Muscle of leg (tissue), 16 donors: ENCODE measurements at places on chromosomes 11 and 22.

DNA sequence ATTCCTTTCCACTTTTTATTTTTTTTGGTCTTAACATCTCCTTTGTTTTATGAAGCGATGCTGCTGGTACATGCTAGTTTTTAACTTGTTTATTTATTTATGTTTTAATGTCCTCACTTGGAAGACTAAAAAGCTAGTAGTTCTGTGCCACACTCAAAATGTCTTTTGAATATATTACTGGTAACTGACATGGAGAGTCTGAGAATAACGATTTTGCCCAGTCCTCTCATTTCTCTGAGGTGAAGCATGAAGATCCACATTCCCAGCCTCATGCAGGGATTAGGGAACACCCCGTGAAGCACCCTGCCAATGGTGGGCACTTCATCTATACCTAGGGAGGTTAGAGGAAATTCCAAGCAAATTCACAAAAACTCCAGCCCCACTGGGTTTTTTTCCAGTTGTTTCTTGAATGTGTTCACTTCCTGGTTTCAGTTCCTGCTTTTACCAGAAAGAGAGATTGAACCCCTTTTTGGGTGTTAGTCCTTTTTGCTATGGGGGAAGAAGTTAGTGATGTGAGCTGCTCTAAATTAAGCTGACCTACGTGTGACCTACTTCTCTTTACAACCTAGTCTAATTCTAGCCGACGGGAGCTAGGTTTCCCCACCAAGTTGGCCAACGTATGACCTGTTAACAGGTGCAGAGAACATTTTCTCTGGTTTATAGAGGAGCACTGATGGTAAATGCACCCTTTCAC is 106.1 kb downstream of the SLC1A2 start:
- peak; percentile 69 for DNase-seq
- no peaks in the 10 kb centered on the region for H3K36me3 ChIP-seq
- H3K27me3 ChIP-seq = no peaks in the 10 kb centered on the region
- no peak overlapping the region for H3K27ac ChIP-seq
- peaks cover 2% of the 10 kb centered on the region for H3K4me1 ChIP-seq

DNA sequence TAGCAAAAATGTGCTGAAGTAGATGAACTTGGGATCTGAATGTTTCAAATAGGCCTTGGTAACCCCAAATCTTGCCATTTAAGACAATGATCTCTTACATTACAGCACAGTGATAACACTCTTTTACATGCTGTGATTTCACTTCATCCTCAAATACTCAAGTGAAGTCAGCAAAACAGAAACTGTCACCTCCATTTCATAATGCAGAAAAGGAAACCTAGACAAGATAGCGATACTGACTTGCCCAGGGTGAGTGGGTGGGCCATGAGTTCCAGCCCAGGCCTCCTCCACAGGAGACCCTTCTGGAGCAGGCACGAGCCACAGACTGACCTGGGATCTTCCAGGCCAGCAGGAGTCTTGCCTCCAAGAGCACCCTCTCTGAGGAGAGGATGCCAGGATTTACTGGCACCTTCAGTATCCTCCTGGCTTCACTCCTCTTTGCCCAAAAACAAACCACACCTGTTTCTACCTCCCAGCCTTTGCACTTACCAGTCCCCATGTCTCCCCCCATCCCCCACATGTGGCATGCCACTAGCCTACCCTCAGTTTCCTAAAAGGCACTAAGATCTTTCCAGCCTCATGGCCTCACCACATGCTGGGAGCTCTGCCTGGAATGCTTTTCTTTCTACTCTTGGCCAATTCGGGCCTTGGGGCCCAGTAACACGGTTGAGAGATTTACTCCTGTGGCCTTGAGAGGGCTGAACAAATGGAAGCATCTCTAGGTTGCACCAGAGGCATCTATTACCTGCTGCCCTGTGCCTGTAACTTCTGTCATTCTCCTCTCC is 1.9 kb upstream of the DGAT2 start:
- peaks cover 17% of the 10 kb centered on the region for H3K4me1 ChIP-seq
- DNase-seq = no peak
- peaks cover 44% of the 10 kb centered on the region for H3K27me3 ChIP-seq
- H3K4me3 ChIP-seq = no peak overlapping the region

DNA sequence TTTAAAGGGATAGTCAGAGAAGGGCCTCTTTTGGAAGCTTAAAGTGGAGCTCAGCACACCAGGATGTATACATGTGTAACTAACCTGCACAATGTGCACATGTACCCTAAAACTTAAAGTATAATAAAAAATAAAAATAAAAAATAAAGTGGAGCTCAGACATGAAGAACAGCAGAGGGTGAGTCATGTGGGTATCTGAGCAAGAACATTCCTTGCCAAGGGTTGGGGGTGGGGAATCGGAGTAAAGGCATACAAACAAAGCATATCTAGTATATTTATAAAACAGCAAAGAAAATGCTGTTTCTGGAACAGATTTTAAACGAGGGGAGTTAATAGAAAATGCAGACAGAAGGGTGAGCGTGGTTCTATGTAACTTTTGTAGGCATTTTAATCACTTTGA is 562.6 kb upstream of the ANO3 start:
- H3K27me3 ChIP-seq = no peaks in the 10 kb centered on the region
- no peaks in the 10 kb centered on the region for H3K4me1 ChIP-seq

DNA sequence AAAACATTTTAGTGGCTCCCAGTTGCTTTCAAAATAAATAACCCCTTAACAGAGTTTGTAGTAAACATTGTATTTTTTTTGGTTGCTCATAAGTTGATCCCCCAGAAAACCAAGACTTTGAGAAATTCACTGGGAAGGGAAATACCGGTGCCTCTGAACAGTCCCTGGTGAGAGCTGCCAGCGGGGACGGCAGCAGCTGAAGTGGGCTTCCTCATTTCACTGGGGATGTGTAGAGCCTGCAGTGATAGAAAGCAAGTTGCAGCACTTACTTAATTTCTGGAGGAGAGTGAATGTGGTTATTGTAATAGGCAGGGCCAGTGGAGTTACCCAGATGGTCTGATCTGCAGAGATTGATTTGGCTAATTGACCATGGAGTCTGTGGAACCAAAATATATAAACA is 18.6 kb upstream of the MCHR1 start:
- no peak for DNase-seq
- H3K27ac ChIP-seq = no peak overlapping the region
- H3K4me3 ChIP-seq = no peak overlapping the region
- peaks cover 9% of the 10 kb centered on the region for H3K4me1 ChIP-seq

GRCh38 chr11:58712531-58712930 is 19.2 kb downstream of the GLYAT start:
- no peaks in the 10 kb centered on the region for H3K36me3 ChIP-seq
- H3K4me3 ChIP-seq = no peak overlapping the region
- H3K4me1 ChIP-seq = no peaks in the 10 kb centered on the region

GRCh38 chr22:36580371-36580770 is 51.4 kb upstream of the EIF3D start:
- H3K4me3 ChIP-seq = no peak overlapping the region
- no peaks in the 10 kb centered on the region for H3K36me3 ChIP-seq
- H3K27me3 ChIP-seq = peaks cover 8% of the 10 kb centered on the region
- no peak for DNase-seq
- no peaks in the 10 kb centered on the region for H3K4me1 ChIP-seq
- no peak overlapping the region for H3K27ac ChIP-seq

DNA sequence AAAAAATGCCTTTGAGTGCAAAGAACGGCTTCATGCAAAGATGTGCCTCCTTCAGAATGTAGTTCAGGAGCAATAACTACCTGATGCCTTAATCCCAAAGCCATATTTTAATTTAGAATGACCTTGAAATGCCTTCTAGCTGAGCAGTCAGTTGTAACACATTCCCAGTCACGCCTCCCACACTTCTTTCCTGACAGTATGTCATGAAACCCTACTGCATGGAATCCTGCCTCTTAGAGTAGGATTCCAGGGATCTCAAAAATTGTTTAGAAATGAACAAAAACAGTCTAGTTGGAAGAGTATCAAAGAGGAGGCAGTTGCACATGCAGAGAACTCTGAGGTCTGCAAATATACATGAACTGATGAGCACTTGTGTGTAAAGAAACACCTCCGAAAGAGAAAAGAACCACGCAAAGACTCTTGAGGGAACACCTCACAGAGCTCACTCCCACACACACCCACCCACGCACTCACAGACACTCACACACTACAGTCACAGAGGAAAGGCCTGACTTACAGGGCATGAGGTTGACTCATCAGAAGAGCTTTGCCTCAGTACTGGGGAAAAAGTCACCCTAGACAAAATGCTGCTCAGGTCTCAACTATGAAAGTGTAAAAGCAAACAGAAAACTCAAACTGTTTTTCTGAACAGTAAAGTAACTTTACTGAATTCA is 77.4 kb downstream of the GGTLC2 start:
- H3K36me3 ChIP-seq = no peaks in the 10 kb centered on the region
- peaks cover 5% of the 10 kb centered on the region for H3K4me1 ChIP-seq
- DNase-seq = no peak
- H3K4me3 ChIP-seq = no peak overlapping the region
- H3K27me3 ChIP-seq = peaks cover 4% of the 10 kb centered on the region
- no peak overlapping the region for H3K27ac ChIP-seq

DNA sequence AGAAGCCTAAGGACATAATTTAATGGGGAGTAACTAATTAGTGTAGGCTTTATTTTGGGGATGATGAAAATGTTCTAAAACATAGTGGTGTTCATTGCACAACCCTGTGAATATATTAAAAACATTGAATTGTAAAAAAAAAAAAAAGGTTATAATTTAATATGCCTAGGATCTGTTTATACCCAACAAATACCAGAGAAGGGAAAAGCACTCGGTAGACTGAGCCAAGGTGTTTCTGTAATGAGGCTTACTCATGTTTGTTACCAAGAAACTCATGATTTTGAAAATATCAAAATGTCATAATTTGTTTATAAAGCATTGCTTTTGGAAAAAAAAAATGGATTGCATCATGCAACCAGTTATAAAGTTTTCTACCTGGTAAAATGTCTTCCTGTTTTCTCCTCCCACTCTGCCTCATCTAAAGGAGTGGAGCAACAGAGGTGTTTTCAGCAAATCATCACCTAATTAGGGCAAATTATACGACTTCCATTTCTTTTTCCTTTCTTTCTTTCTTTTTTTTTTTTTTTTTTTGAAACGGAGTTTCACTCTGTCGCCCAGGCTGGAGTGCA is 14.2 kb upstream of the EIF3M start:
- H3K4me1 ChIP-seq = no peaks in the 10 kb centered on the region
- DNase-seq = no peak
- H3K4me3 ChIP-seq = no peak overlapping the region
- H3K36me3 ChIP-seq = no peaks in the 10 kb centered on the region
- no peak overlapping the region for H3K27ac ChIP-seq

DNA sequence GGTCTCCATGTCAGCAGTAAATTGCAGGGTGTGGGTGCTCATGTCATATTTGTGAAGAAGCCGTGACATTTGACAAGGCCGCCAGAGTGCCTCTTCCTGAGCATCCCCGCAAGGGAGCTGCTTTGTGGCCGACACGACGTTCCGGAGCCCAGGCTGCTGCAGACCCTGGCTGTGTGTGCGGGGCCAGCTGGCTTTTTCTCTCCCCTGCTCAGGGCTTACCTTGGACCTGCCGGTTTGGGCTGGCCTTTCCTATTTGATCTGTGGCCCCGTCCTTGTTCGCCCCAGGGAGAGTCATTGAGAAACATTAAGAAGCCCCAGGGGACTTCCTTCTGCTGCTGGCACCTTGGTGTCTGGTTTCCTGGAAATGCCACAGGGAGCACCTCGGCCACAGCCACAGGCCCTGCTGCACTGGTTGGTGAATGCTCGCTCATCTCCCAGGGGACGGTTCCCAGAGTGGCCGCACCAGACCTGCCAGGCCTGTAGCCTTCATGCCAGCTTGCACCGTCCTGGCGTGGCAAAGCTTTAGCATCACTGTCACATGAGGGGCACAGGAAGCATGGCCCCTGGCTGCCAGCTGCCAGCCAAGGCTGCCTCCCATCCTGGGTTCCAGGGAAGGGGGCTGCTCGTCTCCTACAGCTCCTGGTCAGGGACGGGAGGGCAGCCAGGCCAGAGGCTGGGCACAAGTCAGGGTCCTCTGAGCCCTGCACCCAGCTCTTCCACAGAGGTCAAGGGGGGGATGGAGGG is 5.4 kb downstream of the GRK2 start:
- no peak for DNase-seq
- peaks cover 93% of the 10 kb centered on the region for H3K4me1 ChIP-seq
- H3K4me3 ChIP-seq = no peak overlapping the region
- peak overlapping the region; percentile 24 for H3K27ac ChIP-seq
- H3K36me3 ChIP-seq = peaks cover 54% of the 10 kb centered on the region

DNA sequence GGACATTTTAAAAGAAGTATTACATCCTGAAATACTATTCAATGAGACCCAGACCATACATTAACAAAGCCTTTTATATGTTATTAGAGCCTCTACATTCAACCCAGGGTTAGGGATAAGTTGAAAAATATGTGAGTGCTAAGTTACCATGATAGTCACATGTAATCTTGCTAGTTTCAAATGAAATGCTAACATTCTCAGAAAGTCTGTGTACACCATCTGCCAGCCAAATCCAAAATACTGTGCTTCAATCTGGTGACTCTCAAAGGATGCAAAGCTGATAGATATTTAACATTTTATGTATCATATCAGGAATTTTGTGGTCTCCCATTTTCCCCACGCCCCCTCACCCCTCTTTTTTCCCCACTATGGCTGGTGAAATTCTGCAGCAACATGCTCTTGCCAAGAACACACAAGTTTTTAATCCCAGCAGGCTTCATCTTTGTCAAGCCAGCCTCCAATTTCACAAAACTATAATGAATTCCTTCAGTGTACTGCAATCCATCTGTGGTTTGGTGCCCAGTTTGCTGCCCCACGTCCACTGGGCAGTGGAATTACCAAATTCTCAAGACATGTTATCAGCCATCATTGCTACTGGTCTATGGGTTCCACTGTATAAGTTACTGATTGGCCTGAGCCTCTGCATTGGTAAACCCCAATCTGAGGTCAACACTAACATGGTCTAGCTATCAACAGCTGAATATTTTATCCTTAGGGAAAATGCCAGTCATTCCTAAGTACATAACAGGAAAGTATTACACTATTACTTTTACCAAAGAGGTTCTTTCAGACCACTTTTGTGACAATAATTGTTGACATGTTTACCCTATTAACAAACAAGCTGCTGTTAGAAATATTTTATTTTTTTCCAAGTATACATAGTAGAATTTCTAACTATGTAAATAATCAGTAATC is 1.5 kb upstream of the PICALM start:
- H3K27ac ChIP-seq = peak overlapping the region; percentile 99
- DNase-seq = no peak
- no peaks in the 10 kb centered on the region for H3K36me3 ChIP-seq
- H3K4me1 ChIP-seq = peaks cover 9% of the 10 kb centered on the region

DNA sequence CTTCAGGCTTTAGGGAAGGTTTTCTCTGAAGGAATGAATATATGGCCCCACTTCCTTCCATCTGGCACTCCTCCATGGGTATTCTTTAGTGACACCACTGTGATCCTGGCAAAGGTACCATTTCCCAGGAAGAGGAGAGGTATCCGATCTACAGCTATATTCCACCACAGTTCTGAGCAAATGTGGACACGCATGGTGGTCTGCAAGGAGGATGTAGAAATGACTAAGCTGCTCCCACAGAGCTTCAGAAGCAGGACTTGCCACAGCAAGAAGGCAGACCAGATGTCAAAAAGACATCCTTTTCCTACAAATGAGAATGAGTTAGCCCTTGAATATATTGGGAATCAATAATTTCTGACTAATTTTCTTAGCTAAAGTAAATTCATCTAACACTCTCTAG is 45.5 kb downstream of the ARFGAP2 start:
- H3K36me3 ChIP-seq = no peaks in the 10 kb centered on the region
- no peak overlapping the region for H3K27ac ChIP-seq
- peaks cover 7% of the 10 kb centered on the region for H3K4me1 ChIP-seq
- no peaks in the 10 kb centered on the region for H3K27me3 ChIP-seq
